ENCODE measurements at places on chromosomes 11 and 22. TPM values are rescaled to one million over a fixed set of nuclear protein-coding genes. Genes with fewer than 3 reads are reported as not detected.

GPHA2 gene
- not detected for total RNA-seq

SERHL2 gene
- total RNA-seq = 1.1 TPM

SMTNL1 gene
- total RNA-seq = not detected

OR51I1 gene
- total RNA-seq = not detected

JAML gene
- 251 TPM for total RNA-seq

ARHGEF17 gene
- 0.07 TPM for total RNA-seq

- DNase-seq = no peak
Observed at GRCh38 chr11:32267679-32268187, 167.6 kb downstream of the WT1 start.

DNA sequence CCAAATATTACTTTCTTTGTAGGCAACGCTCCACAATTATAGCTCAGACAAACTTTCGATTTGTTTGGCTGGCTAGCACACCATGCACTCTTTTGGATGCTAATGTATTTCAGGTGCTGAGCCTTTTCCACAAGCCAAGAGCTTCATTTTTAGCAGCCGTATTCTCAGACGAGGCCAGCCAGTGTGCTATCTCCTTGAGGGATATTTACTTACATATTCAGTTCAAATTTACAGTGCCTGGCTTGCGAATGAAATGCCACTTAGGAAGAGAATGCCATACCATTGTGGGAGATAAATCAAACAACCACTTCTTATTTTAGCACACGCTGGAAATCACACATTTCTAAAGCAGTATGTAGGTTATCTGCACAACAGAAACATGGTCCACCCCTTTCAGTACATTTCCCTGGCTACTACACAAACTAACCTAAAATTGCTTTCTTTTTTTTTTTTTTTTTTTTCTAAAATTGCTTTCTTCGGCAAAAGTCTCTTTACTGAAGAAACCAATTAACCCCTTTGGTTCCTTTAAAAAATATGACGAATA lies 236.9 kb downstream of the CADM1 start:
- DNase-seq = no peak

- DNase-seq = no peak
Observed at GRCh38 chr11:43396617-43397016, 37.9 kb downstream of the TTC17 start.

DNA sequence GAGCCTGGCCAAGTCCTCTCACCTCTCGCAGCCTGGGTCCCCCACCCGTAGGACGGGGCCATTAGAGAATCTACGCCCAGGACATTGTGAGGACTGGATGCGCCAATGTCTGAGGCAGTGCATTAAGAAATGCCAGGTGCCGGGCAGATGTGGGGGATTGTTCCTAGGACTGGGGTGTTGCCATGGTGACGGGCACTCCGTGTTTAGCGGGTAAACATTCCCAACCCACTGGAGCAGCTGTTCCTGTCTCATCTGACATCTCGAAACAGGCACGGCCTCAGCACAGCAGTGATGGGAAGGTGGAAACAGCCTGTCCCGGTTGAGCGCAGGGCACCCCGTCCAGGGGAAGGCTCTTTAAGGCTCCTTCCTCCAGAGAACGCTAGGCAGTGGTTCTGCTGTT lies 99.6 kb upstream of the RTL6 start:
- no peak for DNase-seq

GRCh38 chr11:106446955-106447354 lies 369.5 kb downstream of the AASDHPPT start:
- no peak for DNase-seq

DNA sequence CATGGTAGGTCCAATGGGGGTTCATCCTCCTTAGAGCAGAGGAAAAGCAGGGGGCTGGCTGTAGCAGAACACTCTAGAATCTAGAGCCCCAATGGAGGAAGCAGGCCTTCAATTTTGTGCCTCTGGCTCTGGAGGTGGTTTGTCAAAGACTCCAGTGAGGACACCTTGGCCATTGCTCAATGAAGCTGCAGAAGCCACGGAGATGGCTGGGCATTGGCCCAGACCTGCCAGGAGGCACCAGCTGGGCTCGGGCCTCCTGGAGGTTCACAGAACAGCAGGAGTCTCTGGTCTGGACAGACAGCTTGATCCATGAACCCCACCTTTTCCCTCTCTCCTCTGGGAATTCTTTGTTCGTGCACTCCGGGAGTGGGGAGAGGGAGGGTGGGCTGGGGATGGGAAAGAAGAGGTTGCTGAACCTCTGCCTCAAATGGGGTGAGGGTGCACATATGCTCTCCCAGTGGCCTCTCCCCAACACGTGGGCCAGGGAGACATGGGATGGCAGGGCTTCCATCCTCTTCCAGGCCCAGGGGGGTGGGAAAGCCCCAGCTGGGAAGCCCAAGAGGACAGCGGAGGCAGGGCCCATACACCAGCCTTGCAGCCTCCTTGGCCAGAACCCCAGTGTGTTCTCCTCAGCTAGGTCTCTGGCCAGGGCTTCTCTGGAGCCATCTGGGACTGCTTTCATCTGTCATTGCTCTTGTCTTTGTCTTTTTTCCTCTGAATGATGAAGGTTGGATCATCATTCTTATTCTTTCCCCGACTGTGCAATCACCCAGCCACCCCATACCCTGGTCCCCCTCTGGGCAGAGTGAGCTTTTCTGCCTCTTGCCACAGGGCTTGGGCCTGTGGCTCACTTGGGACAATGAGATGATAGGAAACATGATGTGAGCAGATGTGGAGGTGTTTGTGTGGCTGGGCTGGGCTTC lies 1019.4 kb downstream of the BRD1 start:
- DNase-seq = no peak

GRCh38 chr11:104583857-104584256 lies 314.4 kb downstream of the CASP12 start:
- DNase-seq = no peak

GRCh38 chr22:45278125-45278524 lies 6.6 kb upstream of the UPK3A start:
- DNase-seq = no peak

DNA sequence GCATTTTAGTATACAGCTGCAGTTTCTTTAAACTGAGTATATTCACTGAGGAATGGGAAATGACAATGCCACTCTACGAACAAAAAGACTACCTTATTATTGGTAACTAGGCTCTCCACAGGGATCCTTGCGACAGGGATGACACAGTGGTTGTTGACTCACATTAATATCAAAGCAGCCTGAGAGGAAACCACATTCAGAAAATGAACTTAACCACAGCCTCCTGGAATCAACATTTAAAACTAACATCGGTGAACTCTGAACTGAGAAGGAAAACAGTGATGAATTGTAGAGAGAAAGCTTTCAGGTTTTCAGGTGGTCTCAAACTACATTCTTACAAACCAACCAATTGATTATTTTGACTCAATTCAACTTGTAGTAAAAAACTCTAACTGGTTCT lies 90.3 kb upstream of the MTMR2 start:
- peak; percentile 66 for DNase-seq

All from activated CD8-positive, alpha-beta T cell treated with anti-CD3 and anti-CD28 coated beads for 36 hours (primary cell).